Left ventricle myocardium superior (tissue), 1 donor: ENCODE measurements at places on chromosomes 1 and 21.

GRCh38 chr1:206556750-206557635 lies 49.7 kb downstream of the RASSF5 start:
- DNase-seq, result peak; percentile 90

GRCh38 chr1:99279525-99279924 lies 15.2 kb downstream of the PLPPR4 start:
- DNase-seq, result no peak

DNA sequence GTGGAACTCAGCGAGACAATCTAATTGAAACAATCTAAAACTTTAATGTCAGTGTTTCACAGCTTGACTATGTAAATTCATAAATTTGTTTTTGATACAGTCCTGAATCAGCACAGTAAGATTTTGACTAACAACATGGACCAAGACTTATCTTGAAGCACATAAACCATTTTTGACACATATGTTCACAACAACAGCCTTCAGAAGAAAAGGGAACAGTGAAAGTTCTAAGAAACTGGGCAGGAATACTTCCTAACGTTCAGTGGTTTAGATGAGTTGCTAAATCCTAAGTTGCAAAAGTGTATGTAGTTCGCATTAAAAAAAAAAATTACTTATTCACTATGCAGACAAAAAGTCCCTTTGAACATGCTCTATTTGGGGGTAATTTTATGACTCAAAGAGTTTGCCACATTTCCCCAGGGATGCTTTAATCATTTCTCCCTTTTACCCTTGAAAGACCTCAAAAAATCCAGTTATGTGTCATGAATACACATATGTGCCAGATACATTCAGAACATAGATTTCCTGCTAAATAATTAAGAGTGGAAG lies 120.2 kb downstream of the MRPL39 start:
- no peak for DNase-seq

DNA sequence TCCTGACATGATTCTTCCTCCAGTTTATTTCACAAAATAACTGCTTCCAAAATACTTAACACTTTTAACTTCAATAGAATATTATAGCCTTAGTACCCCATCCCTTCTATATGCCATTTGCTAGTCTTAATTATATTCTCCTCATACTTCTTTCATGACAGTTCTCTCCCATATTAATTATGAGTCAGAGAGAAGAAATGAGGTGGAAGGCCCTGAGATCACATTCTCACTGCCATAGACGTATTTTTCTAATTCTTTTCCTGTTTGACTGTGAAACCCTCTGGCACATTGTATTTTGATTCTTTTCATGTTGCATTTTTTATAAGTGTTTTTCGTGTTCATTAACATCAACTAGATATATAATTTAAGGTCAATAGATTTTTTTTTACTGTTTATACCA lies 88.4 kb downstream of the GTF2B start:
- DNase-seq, result no peak

DNA sequence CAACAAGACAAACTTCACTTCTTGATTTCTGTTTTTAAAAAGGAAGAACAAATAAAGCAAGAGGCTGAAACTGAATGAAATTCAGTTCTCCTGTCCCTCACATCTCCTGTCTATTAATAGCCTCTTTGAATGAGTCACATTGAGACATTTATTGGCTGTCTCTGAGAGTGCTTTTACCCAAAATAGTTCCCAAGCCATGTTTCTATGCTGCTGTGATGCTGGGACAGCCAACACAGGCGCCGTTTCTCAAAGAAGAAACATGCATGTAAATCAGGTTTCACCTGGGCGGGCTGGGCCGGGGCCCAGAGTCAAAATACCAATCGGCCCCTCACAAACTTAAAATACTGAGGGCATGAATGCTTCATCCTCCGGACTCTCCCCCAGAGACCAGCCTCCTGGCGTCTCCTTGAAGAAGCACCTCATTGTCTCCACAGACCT lies 105.2 kb downstream of the EDEM3 start:
- DNase-seq, result no peak

DNA sequence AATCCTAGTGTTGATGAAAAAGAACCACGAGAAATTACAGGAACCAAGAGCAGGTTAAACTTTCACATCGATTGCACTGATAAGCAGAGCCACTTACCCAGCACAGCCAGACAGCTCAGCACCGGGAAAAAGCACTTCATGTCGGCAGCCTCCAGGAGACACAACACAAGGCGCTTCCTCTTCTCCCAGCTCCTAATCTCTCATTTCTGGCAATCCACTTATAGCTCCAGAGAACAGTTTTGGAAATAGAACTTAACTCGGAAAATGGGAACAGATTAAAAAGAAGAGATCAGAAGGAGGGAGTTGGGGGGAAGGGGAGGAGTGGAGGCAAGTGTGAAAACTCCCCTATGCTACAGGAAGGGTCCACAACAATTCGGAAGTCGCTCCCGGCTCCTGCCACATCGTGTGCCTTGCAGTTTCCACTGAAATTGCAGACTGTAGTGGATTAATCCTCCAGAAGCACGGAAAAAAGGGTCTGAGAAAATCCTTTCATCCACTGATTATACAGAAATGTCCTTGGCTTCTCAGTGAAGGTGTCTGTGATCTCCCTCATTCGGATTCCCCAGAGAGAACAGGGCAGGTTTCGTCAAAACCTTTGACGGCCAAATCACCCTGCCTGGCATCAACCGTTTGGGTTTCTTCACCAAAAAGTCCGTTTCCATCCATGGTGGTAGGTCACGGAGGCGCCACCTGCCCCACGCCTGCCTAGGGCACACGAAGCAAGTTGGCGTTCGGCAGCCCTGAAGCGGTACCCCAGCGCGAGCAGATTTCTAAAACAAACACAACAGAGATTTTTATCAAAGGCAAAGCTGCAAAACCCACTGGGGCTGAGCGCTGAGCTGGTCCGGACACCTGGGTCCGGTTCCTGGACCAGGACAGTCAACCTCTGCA lies 1.1 kb downstream of the IGSF3 start:
- no peak for DNase-seq

- peak; percentile 80 for DNase-seq
These were observed 83.0 kb downstream of the MAN1C1 start for GRCh38 chr1:25699500-25700143.

DNA sequence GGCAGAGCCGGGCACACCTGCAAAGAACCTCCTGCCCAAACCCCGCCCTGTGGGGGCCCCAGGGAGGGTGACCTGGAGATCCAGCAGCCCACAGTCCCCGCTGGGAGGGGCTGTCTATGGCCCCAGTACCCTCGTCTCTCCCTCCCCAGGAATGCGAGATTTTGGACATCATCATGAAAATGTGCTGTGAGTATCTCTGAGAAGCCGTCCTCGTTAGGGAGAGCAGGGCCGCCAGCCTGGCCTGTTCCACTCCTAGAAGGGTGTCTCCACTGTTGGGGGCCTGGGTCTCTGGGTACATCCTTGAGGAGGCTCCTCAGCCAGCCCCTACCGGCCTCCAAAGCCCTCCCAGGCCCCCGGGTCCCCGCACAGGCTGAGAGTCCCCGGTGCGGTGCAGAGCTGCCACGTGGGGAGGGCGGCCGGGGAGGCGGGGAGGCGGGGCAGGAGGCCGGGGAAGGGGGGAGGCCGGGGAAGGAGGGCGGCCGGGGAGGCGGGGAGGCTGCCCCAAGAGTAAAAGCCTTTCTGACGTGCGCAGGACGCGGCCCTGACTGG lies 18.7 kb downstream of the COL6A1 start:
- DNase-seq, result no peak

DNA sequence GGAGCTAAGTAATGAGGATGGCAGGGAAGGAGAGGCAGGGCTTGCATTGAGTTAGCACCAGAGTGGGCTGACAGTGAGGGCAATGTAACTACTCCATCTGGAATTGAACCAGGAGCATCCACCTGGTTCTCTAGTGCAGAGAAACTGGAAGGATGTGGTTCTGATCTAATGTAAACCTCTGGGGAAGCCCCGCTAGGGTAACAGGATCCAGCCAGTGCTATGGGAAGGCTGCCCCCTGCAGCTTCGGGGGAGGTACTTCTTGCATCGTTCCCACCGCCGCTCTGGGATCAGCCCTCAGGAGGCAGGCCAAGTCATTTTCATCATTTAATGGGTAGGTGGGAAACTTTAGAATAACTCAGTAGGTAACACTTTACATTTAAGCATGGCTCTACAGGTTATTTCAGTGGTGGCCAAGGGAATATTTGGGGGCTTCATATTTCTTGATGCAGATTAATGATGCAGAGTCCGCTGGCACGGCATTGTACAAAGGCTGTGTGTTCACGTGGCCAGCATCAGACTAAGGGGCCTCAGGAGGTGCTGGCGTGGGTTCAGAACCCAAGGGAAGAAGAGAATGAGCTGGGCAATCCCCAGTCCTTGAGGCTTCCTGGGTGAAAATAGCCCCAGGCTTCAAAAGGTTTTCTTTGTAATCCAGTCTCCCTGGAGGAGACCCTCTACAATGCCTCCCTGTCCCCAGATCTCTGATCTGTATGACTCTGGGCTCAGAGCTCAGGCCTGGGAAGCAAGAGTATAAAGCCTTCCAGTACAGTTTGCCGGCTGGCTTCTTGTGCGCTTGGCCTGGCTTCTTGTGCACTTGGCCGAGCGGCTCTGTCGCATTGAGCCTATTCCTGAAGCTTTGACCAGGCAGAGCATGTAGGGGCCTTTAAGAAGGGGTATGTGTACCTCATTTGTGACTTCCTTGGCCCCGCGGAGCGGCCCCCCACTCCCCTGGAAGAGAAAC lies 26.4 kb upstream of the KAZN start:
- DNase-seq, result no peak

- DNase-seq, result no peak
These were observed 665.0 kb downstream of the SMYD3 start for GRCh38 chr1:245842106-245842505.

DNA sequence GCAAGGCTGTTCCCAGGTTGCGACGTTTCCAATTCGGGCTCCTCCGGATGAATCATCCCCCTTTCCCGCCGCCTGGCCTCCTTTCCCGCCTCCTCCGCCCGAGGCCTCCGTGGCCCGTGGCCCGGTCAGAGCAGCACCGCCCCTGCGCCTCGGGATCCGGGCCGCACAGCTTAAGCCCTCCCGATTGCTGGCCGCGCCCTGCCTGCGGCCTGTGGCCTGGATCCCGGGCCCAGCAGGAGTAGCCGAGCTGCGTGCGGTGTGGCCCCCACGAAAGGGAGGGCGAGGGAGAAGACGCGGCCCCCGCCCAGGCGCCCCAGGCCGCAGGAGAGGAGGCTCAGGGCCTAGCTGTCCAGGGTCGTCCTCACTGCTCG lies 1.0 kb downstream of the TMEM200B start:
- DNase-seq, result peak; percentile 80

DNA sequence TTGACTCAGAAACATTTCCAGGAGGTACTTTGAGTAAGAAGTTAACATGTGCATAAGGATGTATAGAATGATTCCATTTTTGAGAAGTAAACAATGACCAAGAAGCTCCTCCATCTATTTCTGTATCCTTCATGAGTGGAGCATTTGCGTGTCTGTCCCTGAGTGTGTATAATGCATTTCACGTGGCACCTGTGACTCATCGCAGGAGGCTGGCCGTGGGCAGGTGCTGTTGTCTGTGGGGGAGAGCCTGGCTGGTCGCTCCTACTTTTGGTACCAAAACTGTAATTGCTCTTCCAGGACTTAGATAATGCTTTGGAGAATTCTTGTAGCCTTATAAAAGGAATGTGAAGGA lies 16.5 kb downstream of the SLC37A1 start:
- DNase-seq, result no peak

- peak; percentile 55 for DNase-seq
These were observed 9.7 kb upstream of the UMODL1 start for GRCh38 chr21:42061195-42061985.

GRCh38 chr1:193448682-193449461 lies 262.5 kb upstream of the B3GALT2 start:
- no peak for DNase-seq

DNA sequence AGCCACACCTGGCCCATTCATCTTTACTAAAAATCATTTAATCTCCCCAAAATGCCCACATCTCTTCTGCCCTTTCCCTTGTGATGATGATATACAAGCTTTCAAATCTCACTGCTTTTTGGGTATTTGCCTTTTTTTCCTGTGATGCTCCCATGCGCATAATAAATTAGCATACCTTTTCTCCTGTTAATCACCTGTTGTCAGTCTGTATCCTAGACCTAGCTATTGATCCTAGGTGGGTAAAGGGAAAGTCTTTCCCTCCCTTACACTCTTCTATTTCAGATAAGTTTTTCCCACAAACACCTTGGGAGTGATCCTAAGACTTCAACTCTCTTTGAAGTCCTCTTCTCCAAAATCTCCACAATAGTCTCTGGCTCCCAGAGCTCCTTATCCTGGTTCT lies 12.0 kb upstream of the SLC35A3 start:
- DNase-seq, result no peak

DNA sequence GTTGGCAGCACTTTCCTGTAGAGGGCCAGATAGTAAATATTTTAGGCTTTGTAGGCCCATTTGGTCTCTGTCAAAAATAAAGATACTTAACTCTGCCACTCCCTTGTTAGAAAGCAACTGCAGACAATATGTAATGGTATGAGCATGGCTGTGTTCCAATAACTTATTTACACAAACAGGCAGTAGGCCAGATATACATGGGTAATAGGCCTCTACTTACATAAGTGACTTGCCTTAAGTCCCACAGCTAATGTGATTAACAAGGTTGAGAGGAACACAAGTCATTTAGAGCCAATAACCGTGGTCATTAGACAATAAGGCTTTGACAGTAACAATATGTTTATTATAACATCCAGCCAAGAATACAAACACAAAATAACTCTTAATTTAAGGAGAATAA lies 17.4 kb downstream of the CCT8 start:
- DNase-seq, result no peak

DNA sequence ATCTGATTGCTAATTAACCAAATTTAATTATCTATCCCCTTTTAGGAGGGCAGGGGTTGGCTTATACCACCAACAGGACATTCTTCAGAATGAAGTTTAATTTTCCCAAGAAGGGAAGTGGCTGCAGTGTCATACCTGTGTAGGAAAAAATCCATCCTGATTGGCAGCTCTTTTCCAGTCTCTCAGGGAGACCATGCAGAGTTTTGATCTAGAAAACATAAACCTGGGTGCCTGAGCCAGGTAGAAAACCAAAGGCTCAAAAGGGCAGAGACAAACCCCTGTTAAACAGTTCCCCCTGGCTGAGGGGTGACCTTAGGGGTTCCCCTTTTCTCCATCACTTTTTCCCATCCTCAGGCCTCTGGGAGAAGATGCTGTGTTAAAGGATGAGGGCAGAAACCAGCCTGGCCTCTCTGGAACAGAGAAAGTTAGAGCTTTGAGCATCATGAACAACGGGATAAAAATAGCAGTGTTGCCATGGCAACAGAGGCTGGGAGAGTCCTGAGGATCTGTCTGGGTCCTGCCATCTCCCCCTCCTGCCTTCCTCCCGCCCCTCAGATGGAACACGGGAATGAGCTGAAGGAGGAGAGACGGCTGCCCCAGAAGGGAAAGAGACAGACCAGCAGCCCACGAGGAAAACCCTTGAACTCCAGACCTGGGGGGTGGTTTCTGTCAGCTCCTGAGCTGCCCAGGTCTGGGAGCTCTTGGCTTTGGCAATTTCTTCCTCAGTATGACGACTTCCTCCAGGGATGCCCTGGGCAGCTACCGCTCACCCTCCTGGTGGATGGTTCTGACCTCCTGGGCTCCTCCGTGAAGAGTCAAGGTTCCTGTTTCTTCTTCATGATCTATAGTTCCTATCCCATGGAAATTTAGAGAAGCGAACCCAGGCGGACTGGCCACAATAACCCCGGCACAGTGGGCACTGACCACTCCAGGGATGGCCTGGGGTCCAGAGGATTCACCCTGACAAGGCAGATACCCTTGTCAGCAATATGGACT lies 14.0 kb upstream of the LEMD1 start:
- no peak for DNase-seq
